ENCODE measurements at places on chromosomes 1 and 21.

DNA sequence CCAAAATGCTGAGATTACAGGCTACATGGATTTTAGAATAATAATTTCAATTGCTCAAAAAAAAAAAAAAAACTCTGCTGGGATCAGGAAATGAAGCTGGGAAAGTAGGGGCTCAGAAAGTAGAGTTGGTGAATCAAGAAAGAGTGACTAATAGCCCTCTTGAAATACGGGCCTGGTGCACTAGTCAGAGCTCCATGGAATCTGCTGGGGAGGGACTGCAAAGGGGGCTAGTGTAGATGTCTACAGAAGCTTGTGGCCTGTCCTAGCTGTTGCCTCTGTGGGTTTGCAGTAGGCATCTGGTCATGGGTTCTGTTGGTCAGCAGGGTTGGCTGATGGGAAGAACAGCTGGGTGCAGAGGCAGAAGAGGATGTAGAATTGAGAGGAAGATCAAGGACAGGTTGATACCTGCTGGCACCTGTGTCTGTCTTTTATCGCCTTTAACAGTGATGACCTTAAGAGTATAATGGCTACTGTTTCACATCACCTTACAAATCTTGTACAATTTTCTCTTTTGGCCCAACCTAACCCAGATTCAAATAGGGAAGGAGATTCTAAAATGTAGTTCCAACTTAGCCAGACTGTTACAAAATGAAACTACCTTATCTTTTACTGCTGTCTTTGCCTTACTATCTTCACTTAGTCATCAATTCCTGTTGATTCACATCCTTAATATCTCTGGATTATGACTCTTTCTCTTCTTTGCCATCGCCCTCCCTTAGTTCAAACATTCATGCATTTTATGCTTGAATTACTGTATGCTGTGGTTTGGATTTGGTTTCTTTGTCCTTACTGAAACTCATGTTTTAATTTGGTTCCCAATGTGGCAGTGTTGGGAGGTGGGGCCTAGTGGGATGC is 126.2 kb downstream of the GIPC2 start:
- no peak for DNase-seq

DNA sequence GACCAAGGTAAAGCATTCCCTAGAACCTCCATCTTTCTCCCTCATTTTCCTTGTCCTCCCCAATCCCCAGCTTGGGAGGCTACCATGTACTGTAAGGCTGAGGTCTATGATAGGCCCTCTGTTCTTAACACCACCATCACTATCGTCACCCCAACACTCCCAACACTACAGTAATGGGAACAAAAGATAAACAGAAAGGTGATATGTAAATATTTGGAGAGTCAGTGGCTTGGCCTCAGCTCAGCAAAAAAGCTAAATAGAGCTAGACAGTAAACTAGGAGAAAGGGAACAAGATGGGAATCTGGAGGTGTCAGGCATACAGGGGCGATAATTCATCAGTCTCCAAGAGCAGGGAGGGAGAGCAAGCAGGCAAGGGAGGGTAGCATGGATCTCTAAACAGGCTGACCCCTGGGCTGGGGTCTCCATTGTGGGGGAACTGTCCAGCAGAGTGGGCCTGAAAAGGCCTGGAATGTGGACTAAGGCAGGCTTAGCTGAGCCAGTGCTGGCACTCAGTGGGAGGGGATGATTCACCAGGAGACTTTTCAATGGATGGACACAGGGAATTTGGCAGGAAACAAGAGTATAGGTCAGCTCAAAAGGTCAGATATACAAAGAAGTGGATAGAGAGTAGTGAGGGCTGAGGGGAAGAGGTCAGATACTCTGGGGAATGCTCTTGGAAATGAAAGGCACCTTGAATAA is 6.7 kb downstream of the WNT2B start:
- no peak for DNase-seq

DNA sequence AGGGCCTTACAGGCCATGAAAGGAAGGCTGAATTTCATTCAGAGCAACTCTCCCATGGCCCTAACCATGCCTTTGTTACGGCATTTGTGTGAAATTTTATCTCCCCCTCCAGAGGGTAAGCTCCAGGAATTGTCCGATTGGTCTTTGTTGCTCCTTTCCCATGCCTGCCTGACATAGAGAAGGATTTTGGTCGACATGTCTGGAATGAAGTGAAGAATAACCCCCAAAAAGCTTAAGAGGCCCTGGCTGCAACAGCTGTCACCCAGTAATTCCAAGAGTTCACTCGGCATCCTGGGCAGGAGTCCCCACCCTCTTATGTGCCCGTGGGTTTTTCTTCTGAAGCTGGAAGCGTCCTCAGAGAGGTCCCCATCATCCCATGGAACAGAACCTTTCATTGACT is 20.6 kb downstream of the CDA start:
- no peak for DNase-seq

- no peak for DNase-seq
Measured at GRCh38 chr1:241721011-241721410, 68.9 kb downstream of the WDR64 start.

GRCh38 chr1:67893126-67893495 is 59.8 kb upstream of the GNG12 start:
- no peak for DNase-seq

DNA sequence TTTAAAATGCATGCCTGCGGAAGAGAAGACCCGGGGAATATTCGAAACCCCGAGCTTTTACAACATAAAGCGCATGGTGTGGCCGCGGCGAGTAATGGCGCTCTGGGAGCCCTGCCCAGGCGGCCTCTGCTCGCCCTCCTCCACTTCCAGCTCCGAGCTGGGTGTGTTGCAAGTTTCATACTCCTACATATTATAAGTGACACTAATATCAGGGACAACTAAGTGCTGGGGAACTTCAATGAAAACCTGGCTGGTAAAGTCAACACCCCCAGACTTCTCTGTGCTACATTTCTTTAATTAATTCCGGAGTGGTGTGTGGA is 11.8 kb downstream of the SIM2 start:
- DNase-seq = no peak
